HS-5 (cell line): ENCODE measurements at places on chromosomes 7 and 10.
A peak's percentile ranks its signal among the peaks of the same experiment; 100 is the strongest.

- DNase-seq, result no peak
Observed at GRCh38 chr10:121886181-121886580, 41.6 kb downstream of the ATE1 start.

DNA sequence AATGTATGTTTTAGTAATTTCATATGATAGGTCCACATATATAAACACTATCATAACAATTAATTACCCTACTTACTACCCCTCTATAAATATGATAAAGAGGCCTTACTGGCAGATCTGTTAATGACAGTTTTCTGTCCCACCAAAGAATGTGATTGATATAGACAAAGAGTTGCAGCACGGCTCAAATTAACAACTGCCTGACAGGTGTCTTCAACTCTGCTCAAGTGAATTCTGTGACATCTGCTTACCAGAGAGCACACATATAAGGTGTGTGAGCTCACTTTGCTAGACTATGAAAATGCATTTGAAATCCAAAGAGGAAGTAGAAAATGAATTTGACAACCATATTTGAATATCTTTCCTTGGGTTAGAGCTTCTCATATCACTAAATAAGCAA lies 36.6 kb downstream of the CACNA2D1 start:
- DNase-seq, result no peak

DNA sequence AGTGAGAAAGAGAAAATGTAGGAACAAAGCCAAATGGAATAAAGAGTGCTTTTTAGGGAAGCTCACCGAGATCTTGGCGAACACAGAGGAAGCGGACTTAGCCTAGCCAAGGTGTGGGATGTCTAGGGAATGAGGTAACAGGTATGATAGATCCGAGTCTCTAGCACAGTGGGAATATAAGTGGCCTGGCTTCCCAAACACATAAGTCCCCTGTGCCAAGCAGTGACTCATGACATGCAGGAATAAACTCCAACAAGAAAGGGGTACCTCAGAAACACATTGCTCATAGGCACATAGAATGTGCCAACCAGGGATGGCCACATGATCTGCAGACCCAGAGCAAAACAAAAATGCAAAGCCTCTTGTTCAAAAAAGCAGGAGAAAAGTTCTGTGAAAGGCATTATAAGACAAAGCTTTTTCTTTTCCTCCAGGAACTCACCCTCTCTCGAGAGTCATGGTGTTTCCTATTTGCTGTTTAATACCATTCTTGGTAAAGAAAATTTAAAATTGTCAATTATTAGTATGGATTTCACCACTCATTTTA lies 542.5 kb downstream of the GATA3 start:
- no peak for DNase-seq

- no peak for DNase-seq
Observed at GRCh38 chr10:86729677-86730076, 26.7 kb upstream of the BMPR1A start.

DNA sequence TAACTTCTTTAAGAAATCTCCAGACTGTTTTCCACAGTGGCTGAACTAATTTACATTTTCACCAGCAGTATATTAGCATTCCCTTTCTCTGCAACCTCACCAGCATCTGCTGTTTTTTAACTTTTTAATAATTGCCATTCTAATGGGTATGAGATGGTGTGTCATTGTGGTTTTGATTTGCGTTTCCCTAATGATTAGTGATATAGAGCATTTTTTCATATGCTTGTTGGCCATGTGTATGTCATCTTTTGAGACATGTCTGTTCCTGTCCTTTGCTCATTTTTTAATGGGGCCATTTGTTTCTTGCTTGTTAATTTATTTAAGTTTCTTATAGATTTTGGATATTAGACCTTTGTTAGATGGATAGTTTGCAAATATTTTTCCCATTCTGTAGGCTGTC lies 68.8 kb downstream of the SLC39A12 start:
- no peak for DNase-seq

DNA sequence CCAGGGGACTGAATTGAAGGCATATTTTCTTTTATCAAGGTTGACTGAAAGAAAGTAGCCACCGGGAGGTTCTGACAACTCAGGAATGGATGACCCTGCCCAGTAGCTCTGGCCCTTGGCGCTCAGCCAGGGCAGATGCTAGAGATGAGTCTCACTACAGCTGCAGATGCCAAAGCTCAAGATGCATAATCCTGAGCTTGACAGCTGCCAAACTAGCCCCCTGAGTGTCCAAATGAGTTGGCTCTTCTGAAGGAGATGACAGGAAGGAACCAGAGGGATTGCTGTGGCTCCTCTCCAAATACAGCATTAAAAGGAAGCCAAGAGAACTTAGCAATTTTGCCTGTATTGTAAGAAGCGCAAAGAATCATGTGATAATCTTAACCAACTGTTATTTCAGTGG lies 78.4 kb downstream of the NXPH1 start:
- no peak for DNase-seq

GRCh38 chr10:17766731-17767130 lies 14.7 kb downstream of the TMEM236 start:
- DNase-seq, result no peak

GRCh38 chr10:24865783-24866182 lies 86.6 kb downstream of the PRTFDC1 start:
- DNase-seq, result no peak

GRCh38 chr10:42646687-42647640 lies 8.6 kb upstream of the ZNF33B start:
- no peak for DNase-seq

- DNase-seq, result no peak
Observed at GRCh38 chr10:86334488-86335085, 32.0 kb downstream of the GRID1 start.

GRCh38 chr10:29703271-29703670 lies 68.5 kb upstream of the SVIL start:
- no peak for DNase-seq

- no peak for DNase-seq
Observed at GRCh38 chr7:158933468-158934139, 77.2 kb downstream of the DYNC2I1 start.

GRCh38 chr7:131688738-131689661 lies 132.6 kb upstream of the PODXL start:
- peak; percentile 16 for DNase-seq

- no peak for DNase-seq
Observed at GRCh38 chr10:131141207-131141606, 170.3 kb downstream of the TCERG1L start.

GRCh38 chr7:137635874-137636273 lies 210.9 kb downstream of the DGKI start:
- no peak for DNase-seq

DNA sequence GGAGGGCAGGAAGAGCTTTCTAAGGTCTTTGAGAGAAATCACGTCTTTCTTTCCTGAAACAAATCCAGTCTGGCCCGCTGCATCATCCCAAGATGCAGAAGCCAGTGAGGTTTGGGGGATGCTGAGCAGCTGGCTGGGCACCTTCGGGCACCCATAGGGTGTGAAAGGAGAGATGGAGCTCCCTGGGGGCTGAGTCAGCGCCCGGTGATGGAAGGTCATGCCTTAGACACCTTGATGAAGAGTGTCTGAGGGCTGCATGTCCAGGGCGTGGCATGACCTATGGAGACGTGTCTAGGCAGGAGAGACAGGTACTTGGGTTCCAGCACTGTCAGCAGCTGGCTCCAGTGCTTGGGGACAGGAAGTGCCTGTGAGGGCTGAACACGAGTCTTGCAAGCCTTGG lies 88.3 kb downstream of the GOLGA7B start:
- no peak for DNase-seq

GRCh38 chr10:13099144-13099665 lies 758 bp upstream of the OPTN start:
- DNase-seq, result peak; percentile 24

DNA sequence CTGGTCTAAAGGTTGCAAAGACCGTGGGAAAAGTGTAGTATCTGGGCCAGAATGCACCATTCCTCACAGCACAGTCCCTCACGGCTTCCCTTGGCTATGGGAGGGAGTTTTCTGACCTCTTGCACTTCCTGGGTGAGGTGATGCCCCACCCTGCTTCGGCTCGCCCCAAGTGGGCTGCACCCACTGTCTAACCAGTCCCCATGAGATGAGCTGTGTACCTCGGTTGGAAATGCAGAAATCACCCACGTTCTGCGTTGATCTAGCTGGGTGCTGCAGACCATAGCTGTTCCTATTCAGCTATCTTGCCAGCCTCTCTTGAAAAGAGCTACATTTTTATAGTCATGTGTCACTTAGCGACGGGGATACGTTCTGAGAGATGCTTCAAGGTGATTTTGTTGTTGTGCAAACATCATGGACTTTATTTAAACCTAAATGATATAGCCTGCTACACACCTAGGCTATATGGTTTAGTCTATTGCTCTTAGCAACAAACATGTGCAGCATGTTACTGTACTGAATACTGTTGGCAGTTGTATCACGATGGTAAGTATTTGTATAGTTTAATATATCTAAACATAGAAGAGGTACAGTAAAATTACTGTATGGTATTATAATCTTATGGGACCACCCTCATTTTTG lies 120.0 kb downstream of the PPP1R9A start:
- DNase-seq, result no peak

DNA sequence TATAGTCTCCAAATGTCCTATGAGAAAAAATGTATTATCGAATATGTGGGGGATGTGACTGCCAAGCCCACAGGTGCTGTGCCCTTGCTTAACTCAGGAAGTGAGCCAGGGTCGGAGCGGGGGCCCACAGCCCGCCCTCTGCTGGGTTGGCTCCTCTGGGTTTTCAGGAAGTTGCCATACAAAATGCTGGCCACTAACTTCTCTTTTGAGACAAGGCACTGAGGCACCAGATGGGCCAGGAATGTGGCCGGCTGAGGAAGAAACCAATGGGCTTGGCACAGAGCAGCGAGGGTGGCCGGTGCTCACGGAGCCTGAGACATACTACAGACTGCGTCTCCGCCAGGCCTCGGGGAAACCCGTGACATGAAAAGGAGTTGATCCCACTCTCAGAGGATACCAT lies 58.9 kb downstream of the FAM53B start:
- DNase-seq, result no peak

DNA sequence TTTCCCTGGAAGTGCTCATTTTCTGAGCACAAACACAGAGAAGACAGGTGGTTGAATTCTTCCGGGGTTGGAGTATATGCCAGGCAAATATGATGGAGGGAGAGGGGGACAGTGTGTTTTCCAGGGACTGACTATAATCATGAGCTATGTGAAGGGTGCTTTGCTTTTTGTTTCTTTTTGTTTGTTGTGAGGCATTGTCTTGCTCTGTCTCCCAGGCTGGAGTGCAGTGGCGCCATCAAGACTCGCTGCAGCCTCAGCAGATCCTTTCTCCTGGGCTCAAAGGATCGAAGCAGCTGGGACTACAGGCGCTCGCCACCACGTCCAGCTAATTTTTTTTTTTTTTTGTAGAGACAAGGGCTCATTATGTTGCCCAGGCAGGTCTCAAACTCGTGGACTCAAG lies 47.3 kb upstream of the CPN1 start:
- no peak for DNase-seq

- DNase-seq, result no peak
Observed at GRCh38 chr10:74114041-74114448, 36.6 kb downstream of the AP3M1 start.

GRCh38 chr7:127895360-127895759 lies 135.9 kb downstream of the LRRC4 start:
- no peak for DNase-seq

DNA sequence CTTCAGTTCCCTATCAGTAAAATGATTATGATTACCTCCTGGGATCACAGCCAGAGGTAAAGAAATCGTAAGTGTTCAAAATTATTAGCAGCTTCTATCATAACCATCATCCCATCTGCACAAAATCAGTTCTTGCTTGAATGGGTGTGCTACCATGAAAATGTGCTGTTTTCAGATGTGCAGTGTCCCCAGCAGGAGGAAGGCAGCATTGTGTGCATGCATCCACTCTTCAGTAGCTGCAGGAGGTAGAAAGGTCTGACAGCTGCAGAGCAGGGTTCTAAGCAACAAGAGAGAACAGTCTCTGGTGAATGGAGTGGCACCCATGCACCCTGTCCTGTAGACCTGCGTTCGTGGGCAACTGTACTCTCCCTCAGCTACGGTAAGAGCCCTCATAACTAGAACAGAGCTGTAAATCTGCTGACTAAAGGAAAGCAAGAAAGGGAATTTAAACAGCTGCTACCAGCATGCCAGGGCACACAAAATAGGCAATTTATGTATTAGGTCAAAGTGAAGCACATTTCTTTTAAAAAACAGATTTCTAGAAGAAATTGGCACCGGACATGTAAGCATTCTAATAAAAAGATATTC lies 21.2 kb downstream of the VSTM2A start:
- no peak for DNase-seq

GRCh38 chr10:119177708-119178371 lies 772 bp downstream of the PRDX3 start:
- no peak for DNase-seq

- DNase-seq, result no peak
Observed at GRCh38 chr7:37753398-37754050, 70.0 kb downstream of the GPR141 start.

- DNase-seq, result no peak
Observed at GRCh38 chr7:93503088-93503487, 71.4 kb downstream of the CALCR start.

GRCh38 chr7:29033584-29033983 lies 75.5 kb upstream of the TRIL start:
- DNase-seq, result no peak

DNA sequence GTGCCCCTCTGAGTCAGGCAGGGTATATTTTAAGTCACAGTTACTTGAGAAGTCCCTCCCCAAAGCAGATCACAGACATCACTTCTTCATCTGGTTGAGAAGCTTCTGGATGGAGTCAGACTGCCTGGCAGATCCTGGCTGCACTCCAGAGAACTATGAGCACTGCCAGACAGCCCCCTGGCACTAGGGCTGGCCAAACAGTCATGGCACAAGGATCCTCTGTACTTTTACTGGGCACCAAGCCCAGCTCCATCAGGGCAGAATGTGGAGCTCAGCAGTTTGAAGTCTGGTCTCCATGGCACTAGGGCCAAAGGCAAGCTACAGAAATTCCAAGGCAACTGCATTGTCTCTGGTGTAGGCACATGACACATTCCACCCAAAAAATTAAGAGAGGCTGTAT lies 162.1 kb downstream of the NRG3 start:
- no peak for DNase-seq

GRCh38 chr7:96085953-96086352 lies 235.9 kb downstream of the SLC25A13 start:
- no peak for DNase-seq

DNA sequence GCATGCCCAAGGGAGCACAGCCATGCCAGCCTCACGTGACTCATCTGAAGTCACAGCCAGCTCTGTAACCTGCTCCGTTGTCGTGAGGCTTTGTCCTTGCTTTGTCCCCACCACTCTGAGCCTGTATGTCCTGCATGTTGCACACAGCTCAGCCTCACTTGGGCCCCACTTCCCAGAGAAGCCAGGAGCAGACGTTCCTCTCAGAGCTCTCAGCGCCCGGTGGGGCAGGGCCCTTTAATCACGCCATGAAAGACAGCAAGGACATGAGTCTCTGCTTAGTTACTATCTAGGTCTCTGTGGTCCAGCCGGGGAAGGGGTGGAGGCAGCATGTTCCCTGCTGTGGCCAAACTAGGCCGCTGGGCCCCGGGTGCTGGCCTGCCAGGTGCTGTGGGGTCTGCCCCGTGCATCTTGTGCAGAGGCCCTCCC lies 127.4 kb upstream of the FAM20C start:
- DNase-seq, result no peak

- no peak for DNase-seq
Observed at GRCh38 chr7:127245607-127246006, 7.1 kb downstream of the GRM8 start.
